ENCODE measurements at places on chromosomes 16 and 17. TPM values are rescaled to one million over a fixed set of nuclear protein-coding genes. Genes with fewer than 3 reads are reported as not detected.
A peak's percentile ranks its signal among the peaks of the same experiment; 100 is the strongest.

DNA sequence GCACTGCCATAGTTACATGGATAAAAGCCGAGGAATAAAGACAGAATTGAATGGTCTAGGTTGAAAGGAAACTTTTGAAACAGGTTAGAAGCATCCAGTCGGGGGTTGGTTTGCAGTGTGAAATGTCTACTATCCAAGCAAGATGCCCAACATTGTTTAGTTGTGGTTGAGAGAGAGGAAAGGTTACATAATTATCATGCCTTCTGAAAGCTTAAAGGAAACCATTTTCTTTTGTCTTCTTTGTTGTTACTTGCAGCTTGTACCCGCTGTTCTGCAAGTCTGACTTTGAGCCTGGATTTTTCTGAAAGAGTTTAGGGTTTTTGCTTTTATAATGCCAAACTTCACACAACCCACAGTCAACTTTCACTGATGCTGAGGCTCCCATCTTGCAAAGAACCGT lies 167.9 kb downstream of the AXIN2 start:
- H3K4me1 ChIP-seq: no peaks in the 10 kb centered on the region
- no peaks in the 10 kb centered on the region for H3K27me3 ChIP-seq
- no peak overlapping the region for H3K27ac ChIP-seq

The MLST8 gene
- 71.4 TPM for total RNA-seq

- H3K4me1 ChIP-seq: no peaks in the 10 kb centered on the region
- H3K27ac ChIP-seq: no peak overlapping the region
- no peak for DNase-seq
- H3K4me3 ChIP-seq: no peak overlapping the region
- H3K27me3 ChIP-seq: no peaks in the 10 kb centered on the region
Observed at GRCh38 chr17:49746791-49747490, 17.0 kb downstream of the FAM117A start.

- no peaks in the 10 kb centered on the region for H3K27me3 ChIP-seq
- peaks cover 43% of the 10 kb centered on the region for H3K4me1 ChIP-seq
- no peaks in the 10 kb centered on the region for H3K36me3 ChIP-seq
- no peak overlapping the region for H3K27ac ChIP-seq
- no peak overlapping the region for H3K4me3 ChIP-seq
Observed at GRCh38 chr16:12317121-12317810, 340.7 kb downstream of the SNX29 start.

- H3K4me1 ChIP-seq: no peaks in the 10 kb centered on the region
- no peaks in the 10 kb centered on the region for H3K27me3 ChIP-seq
- H3K27ac ChIP-seq: no peak overlapping the region
- H3K4me3 ChIP-seq: no peak overlapping the region
Observed at GRCh38 chr16:1575578-1575977, 36.3 kb downstream of the IFT140 start.

The NXPH3 gene
- 2.7 TPM for total RNA-seq

GRCh38 chr16:54099627-54100026 lies 187.0 kb downstream of the IRX3 start:
- no peaks in the 10 kb centered on the region for H3K36me3 ChIP-seq
- no peak for DNase-seq
- no peak overlapping the region for H3K27ac ChIP-seq
- no peaks in the 10 kb centered on the region for H3K27me3 ChIP-seq
- no peak overlapping the region for H3K4me3 ChIP-seq

The MT1X gene
- total RNA-seq: 1.5 TPM

DNA sequence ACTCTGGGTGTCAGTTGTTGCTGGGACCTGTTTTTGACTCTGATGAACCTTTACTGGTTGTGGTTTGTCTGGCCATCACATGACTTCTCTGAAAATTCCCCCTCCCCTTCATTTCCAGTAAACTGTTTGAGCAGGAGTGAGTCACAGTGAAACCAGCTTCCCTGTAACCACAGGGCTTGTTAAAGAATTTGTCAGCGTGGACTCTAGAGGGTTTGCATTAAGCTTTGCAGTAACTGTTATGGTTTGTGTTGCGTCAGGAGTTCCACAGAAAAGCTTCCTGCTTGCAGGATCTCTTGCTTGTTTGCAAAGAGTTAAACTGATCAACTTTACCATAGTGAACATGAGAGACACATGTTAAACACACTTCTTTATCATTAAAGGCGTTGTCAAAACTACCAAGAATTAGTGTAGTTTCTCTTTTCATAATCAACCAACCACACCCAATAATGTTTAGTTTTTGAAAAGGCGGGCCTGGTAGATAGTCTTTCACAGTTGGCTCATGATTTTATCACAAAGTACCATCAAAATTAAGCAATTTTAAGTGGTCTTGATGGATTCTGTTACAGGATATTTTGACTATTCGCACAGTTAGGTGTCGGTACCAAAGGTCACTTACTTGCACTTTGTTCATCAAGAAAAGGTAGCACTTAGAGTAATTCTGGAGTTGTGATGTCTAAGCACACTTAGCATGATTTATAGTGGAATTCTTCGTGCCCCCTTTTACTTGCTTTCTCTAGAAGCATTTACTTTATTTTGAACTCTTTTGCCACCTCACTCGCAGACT lies 79.3 kb downstream of the VMP1 start:
- peak; percentile 81 for DNase-seq
- H3K27ac ChIP-seq: peak overlapping the region; percentile 87
- H3K27me3 ChIP-seq: no peaks in the 10 kb centered on the region
- H3K4me3 ChIP-seq: no peak overlapping the region
- H3K4me1 ChIP-seq: peaks cover 11% of the 10 kb centered on the region

The APOBR gene
- not detected for total RNA-seq

The NUP93 gene
- total RNA-seq: 149 TPM

DNA sequence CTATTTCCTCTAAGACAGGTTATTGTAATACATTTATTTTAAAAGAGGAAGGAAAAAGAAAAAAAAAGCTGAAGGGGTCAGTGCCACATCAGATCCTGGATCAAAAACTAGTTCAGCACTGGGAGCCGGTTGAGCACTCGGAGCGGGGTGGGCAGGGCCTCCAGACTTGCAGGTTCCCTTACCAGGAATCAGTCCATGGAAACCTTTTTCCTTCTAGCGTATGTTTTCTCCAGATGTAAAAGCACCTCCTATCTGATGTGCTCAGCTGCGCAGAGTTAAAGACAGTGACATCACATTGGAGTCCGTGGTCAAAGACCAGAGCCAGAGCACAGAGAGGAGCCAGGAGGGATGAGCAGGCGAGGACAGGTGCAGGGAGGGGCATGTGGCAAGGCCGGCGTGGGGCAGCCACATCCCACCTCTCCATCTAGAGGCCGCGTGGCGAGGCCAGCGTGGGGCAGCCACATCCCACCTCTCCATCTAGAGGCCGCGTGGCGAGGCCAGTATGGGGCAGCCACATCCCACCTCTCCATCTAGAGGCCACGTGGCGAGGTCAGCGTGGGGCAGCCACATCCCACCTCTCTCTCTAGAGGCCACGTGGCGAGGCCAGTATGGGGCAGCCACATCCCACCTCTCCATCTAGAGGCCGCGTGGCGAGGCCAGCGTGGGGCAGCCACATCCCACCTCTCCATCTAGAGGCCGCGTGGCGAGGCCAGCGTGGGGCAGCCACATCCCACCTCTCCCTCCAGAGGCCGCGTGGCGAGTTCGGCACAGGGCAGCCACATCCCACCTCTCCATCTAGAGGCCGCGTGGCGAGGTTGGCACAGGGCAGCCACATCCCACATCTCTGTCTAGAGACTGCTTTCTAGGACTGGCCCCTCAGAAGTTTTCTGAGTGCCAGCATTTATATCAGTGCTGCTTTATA lies 166.8 kb upstream of the CHMP6 start:
- peaks cover 17% of the 10 kb centered on the region for H3K4me1 ChIP-seq
- H3K36me3 ChIP-seq: peaks cover 26% of the 10 kb centered on the region
- H3K27me3 ChIP-seq: no peaks in the 10 kb centered on the region

- no peaks in the 10 kb centered on the region for H3K36me3 ChIP-seq
- H3K4me1 ChIP-seq: no peaks in the 10 kb centered on the region
- no peak overlapping the region for H3K27ac ChIP-seq
- no peak for DNase-seq
- no peaks in the 10 kb centered on the region for H3K27me3 ChIP-seq
Observed at GRCh38 chr16:12235110-12235509, 258.6 kb downstream of the SNX29 start.

DNA sequence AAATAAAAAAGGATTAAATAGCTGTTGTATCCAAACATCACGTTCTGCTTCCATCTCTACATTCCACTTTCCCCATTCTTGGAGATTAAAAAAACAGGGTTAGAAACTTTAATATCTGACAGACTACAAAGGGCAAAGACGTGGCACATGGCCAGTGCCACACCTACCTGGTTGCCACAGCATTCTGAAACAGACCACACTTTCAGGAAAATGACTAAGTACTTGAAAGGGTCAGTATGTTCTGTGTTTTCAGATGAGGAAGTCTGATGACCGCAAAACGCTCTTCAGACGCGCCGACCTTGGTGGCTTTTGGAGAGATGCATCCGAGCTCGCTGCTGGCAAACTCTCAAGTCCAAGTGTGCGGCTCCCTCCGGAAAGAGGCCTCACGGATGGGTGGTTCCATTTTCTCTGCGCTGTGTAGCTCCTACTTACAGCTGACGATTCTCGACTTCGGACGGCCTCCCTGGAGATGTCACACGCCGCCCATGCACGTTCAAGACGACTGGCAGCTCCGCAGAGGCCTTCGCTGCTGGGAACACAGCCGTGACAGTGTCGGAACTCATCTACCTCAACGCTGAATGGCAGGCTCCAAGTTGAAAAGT lies 15.5 kb downstream of the MAP1LC3B start:
- H3K36me3 ChIP-seq: peaks cover 79% of the 10 kb centered on the region
- H3K4me3 ChIP-seq: no peak overlapping the region
- H3K27ac ChIP-seq: no peak overlapping the region
- no peaks in the 10 kb centered on the region for H3K27me3 ChIP-seq
- no peaks in the 10 kb centered on the region for H3K4me1 ChIP-seq

GRCh38 chr17:39994448-39994847 lies 13.8 kb downstream of the PSMD3 start:
- no peak overlapping the region for H3K4me3 ChIP-seq
- peaks cover 76% of the 10 kb centered on the region for H3K36me3 ChIP-seq
- H3K4me1 ChIP-seq: no peaks in the 10 kb centered on the region
- H3K27me3 ChIP-seq: no peaks in the 10 kb centered on the region

- no peaks in the 10 kb centered on the region for H3K4me1 ChIP-seq
- H3K27me3 ChIP-seq: no peaks in the 10 kb centered on the region
- no peak overlapping the region for H3K27ac ChIP-seq
- no peak for DNase-seq
- H3K4me3 ChIP-seq: no peak overlapping the region
- H3K36me3 ChIP-seq: no peaks in the 10 kb centered on the region
Observed at GRCh38 chr17:38970804-38971203, 3.6 kb upstream of the FBXO47 start.

- peak; percentile 15 for DNase-seq
- no peaks in the 10 kb centered on the region for H3K27me3 ChIP-seq
- no peak overlapping the region for H3K27ac ChIP-seq
- no peak overlapping the region for H3K4me3 ChIP-seq
Observed at GRCh38 chr17:31684901-31685300, 174.1 kb downstream of the COPRS start.

The OSBPL7 gene
- 10.6 TPM for total RNA-seq

- H3K27me3 ChIP-seq: no peaks in the 10 kb centered on the region
- no peak overlapping the region for H3K4me3 ChIP-seq
- H3K27ac ChIP-seq: no peak overlapping the region
- H3K36me3 ChIP-seq: peaks cover 3% of the 10 kb centered on the region
- DNase-seq: no peak
Observed at GRCh38 chr16:75323198-75323597, 71.8 kb upstream of the BCAR1 start.

GRCh38 chr17:57750895-57751294 lies 5.8 kb upstream of the CCDC182 start:
- H3K4me3 ChIP-seq: no peak overlapping the region
- H3K4me1 ChIP-seq: peaks cover 28% of the 10 kb centered on the region
- no peaks in the 10 kb centered on the region for H3K36me3 ChIP-seq

DNA sequence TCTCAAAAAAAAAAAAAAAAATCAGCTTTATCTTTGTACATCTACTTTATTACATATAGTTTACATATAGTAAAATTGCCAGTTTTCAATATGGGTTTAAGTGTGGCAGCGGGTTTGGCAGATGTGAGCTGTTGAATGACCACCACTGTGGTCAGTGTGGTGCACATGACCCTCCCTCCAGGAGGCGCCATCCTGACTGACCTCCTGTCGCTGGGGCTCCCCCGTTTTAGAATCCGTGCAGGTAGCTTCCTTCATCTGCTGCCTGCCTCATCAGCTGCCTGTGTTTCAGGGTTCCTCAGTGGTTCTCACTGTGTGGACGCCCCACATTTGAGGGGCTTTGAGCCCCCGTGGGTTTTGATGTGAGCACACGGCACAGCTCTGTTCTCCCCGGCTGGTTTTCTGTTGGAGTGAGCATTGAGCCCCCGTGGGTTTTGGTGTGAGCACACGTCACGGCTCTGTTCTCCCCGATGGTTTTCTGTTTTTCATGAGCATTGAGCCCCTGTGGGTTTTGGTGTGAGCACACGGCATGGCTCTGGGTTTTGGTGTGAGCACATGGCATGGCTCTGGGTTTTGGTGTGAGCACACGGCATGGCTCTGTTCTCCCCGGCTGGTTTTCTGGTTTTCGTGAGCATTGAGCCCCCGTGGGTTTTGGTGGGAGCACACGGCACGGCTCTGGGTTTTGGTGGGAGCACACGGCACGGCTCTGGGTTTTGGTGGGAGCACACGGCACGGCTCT lies 57.9 kb upstream of the ZNF750 start:
- no peak overlapping the region for H3K27ac ChIP-seq
- no peak overlapping the region for H3K4me3 ChIP-seq
- no peaks in the 10 kb centered on the region for H3K4me1 ChIP-seq
- DNase-seq: no peak
- H3K36me3 ChIP-seq: peaks cover 24% of the 10 kb centered on the region

The KRTAP9-3 gene
- total RNA-seq: not detected

DNA sequence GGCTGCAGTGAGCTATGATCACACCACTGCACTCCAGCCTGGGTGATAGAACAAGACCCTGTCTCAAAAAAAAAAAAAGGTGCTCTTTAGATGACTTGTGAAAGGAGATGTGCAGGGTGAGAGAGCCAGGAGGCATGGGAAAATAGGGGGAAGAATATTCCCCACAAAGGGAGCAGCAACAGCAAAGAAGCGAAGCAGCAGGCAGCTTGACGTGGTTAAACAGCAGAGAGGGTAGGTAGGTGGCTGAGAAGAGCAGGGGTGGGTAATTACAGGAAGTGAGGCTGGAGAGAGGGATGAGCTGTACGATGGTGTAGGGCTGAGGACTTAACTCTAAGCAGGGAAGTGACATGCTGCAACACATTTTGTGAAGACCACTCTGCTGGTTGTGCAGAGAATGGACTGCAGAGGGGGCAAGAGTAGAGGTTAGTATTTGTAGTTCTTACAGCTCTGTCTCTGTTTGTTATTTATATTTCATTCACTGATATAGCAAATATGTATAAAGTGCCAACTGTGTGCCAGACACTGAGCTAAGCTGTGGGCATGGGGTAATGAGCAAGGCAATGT lies 1.6 kb downstream of the HEATR3 start:
- H3K4me3 ChIP-seq: peak overlapping the region; percentile 84
- H3K36me3 ChIP-seq: peaks cover 29% of the 10 kb centered on the region
- no peak overlapping the region for H3K27ac ChIP-seq
- no peaks in the 10 kb centered on the region for H3K27me3 ChIP-seq

All from endodermal cell (in vitro differentiated cells).